Dermis microvascular lymphatic vessel endothelial cell (primary cell): ENCODE measurements at places on chromosomes 7 and 10. TPM values are rescaled to one million over a fixed set of nuclear protein-coding genes. Genes with fewer than 3 reads are reported as not detected.
A peak's percentile ranks its signal among the peaks of the same experiment; 100 is the strongest.

DNA sequence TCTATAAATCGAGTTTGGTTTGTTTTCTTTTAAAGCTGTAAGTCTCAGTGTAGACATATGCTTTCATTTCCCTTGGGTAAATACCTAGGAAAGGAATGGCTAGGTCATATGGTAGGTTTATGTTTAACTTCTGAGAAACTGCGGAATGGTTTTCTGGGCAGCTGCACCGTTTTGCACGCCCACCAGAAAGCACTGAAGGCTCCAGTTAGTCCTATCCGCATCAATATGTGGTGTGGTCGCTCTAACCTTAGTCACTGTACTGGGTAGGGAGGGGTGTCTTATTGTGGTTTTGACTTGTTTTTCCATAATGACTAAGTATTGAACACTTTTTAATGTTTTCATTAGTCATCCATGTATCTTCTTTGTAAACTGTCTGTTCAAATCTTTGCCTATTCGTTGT, 279.5 kb upstream of the AKR1E2 start:
- DNase-seq: no peak

GRCh38 chr7:119935418-119936025, 337.5 kb upstream of the KCND2 start:
- DNase-seq: peak; percentile 35

Gene SLC26A5
- total RNA-seq: 0.64 and 1.0 TPM in 2 replicates

DNA sequence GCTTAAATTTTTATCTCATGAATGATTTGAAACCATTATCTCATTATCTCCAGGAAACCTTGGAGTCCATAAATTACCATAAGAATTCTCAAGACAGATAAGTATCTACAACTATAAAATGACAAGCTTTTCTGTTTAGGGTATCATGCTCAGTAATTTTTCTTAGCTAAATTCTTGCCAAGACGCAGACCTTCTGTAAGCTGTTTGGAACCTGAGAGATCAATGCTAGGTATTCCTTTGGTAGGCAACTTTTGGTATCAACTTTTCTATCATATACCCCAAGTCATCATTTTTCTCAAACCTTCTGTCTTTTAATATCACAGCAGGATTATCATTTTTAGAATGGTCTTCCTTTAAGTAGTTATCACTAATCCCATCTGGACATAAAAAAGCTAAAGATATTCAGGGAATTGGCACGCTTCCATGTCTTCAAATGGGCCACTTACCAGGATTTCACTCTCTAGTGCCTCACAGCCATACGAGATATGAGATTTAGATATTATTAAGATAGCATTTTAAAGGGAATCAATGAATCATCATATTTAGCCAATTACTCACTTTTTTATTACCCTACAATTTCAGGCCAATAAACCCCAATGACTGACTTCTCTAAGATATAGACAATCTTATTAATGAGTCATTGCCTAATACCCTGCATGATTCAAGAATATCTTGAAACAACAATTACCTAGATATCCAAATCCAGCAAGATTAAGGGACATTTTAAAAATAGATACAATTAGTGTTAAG, 544.1 kb downstream of the HTR7 start:
- DNase-seq: peak; percentile 41
